ENCODE measurements at places on chromosomes 6 and 20.

GRCh38 chr6:148415511-148416260 lies 73.0 kb downstream of the SASH1 start:
- DNase-seq: no peak

DNA sequence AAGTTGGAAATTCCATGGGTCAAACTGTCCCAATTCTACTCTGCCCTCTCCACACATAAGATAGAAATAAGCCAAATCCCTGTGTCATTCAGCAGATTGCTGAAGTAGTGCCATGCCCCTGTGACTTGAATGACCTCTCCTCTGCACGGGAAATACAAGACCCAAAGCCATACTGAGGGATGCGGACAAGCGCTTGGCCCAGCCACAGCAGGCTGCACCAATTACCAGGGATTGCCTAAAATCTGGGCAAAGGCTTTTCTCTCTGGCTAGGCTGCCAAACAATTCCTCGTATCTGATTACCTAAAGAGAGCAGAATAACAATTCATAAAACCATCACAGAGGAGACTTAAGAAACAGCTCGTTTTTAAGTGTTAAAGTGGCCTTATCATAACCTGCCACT lies 421.8 kb upstream of the JARID2 start:
- DNase-seq: peak; percentile 36

- DNase-seq: peak; percentile 25
Measured at GRCh38 chr6:112606656-112607435, 259.7 kb downstream of the RFPL4B start.

- DNase-seq: no peak
Measured at GRCh38 chr20:9179867-9180266, 111.0 kb downstream of the PLCB4 start.

DNA sequence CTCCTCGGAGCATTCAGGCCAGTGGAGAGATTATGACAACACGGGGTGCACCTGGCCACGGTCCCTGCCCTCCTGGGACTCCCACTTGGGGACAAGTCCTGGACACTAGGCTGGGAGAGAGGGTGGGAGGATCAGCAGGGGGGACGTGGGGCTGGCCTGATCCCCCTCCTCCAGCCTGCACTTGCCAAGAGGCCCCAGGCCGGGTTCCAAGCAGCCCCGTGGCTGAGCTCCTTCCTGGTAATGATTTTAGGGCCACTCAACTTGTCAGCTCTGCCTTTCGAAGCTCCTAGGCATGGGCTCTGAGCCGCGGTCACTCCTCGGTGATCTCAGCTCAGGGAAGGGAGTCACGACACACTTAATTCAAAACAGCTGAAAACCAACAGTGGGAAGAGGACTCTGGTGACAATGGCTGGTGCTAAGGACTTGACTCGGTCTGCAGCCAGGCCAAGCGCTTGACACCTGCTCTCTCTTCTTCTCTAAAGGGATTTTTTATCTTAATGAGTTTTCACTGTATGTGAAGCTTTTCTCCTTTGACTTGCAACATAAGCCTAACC lies 161.7 kb downstream of the BMP7 start:
- no peak for DNase-seq

- no peak for DNase-seq
Measured at GRCh38 chr6:99165838-99166237, 183.6 kb downstream of the FAXC start.

DNA sequence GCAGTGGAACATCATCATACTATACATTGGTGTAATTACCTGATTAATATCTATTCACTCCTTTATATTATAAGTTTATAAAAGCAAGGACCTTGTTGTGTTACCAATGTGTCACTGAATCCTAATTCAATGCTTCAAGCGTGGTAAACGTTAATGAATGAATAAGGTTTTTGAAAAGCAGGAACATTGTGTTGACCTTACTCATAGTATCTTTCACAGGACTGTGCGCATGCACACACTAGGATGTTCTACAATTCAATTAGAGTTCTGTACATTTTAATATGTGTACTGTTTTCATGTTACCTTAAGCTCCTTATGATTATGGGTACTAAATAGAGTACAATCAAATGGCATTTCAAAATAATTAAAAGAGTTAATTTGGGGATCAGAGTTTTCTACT lies 578.5 kb downstream of the BMP2 start:
- DNase-seq: no peak

DNA sequence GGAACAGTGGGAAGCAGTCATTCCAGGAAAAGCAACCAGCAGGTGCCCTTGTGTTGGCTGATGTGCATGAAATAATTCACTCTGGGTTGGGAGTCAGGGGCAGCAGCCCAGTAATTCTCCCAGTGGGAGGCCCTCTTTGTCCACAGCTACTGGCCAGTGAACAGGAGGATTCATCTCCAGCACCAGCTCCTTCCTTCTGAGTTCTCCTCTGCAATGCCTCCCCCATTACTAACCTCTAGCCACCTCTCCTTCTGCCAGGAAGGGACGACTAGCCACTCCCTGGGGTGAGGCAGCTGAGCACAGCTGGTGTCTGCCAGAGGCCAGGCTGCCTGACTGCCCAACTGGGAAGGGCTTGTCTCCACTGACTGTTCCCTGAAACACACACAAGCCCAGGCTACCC lies 12.5 kb upstream of the R3HDML start:
- DNase-seq: no peak

GRCh38 chr6:170179616-170180324 lies 111.1 kb downstream of the DLL1 start:
- DNase-seq: peak; percentile 35

- DNase-seq: no peak
Measured at GRCh38 chr6:31065556-31065955, 46.8 kb downstream of the C6orf15 start.

Measured in brain (organoid and tissue), 16 donors.